Liver (tissue), 10 donors: ENCODE measurements at places on chromosomes 6 and 20. TPM values are rescaled to one million over a fixed set of nuclear protein-coding genes. Genes with fewer than 3 reads are reported as not detected.

DNA sequence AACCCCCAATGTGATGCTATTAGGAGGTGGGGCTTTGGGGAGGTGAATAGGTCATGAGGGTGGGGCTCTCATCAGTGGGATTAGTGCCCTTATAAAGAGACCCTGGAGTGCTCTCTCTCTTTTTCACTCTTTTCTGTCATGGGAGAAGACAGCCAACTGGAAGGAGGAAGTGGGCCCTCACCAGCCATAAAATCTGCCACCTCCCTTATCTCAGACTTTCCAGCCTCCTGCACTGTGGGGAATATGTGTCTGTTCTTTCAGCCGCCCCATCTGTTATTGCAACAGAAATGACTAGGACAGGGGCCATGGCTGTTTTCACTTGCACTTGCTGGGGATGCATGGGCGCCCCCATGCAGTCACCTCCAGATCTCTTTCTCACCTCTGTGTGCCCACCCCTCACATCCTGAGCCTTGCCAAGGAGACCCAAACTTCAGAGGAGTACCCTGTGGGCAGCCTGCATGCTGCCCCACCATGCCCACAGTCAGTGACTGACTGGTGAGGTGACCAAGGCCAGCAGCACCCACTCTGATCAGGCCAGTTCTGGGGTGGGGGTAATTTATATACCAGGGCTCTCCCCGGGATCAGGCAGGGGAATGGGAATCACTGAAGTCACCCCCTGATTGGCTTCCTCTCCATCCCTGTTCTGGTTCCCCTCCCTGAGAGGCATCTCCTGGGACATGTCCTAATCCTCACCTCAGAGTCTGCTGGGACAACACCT, 118.4 kb downstream of the ANKRD60 start:
- no peak for DNase-seq

DNA sequence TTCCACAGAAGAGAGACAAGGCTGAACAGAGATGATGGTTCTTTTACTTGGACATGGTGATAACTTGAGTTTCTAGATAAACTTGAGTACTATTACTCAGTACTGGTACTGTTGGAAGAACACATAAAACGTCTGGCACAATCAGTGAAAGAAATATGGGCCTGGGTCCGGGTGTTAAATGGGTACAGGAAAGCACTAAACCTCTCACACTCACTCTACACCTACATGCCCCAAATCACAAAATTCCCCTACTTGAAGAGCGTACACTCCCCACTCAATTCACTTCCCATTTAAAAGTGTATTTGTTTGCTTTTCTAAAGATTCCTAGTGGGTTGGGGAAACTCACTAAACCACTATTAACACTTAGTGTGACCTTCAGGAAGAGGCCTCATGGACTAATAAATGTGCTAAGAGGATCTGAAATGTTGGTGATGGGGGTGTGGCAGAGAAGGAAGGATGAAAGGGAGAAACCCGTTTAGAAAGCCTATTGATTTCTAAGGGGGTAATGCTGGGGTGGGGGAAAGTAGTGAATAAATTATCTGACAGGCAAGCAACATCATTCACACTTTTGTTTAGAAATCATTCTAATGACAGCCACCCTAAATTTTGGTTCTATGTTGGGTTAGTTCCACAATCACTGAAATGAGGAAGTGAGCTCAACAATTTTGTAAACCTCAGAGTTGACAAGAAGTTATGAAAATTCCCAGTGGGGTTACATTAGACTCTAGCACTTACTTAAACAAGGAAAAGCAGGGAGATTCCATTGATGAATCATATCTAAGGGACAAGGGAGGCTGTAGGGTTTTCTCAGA, 222.6 kb upstream of the MARCKS start:
- no peak for DNase-seq

DNA sequence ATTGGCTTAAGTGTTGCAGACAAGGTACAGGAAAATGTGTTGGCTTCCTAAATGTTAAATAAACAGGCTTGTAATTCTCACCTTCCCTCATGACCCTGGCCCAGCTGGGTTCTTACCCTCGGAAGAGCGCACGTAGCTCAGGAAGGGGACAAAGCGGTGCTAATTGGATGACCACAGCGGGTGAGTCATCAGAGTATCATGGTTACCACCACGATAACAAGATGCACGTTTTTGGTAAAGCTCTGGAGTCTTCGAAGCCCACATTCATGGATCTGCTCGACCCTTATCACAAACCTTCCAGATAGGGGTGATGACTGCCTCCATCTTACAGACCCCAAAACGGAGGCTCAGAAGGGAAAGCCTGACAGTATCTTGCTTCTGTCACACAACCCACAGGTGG, 32.8 kb downstream of the APCDD1L start:
- no peak for DNase-seq

- peak; percentile 38 for DNase-seq
Measured at GRCh38 chr20:21767739-21768223, 62.3 kb downstream of the PAX1 start.

- no peak for DNase-seq
Measured at GRCh38 chr20:6014957-6015356, 38.9 kb downstream of the LRRN4 start.

- no peak for DNase-seq
Measured at GRCh38 chr6:34285448-34286164, 36.8 kb upstream of the SMIM29 start.

NFATC2 gene
- polyA plus RNA-seq = 1.6 TPM

PSMG4 gene
- polyA plus RNA-seq = 18.1 TPM
